ELR (cell line): ENCODE measurements at places on chromosomes 7 and 10.

DNA sequence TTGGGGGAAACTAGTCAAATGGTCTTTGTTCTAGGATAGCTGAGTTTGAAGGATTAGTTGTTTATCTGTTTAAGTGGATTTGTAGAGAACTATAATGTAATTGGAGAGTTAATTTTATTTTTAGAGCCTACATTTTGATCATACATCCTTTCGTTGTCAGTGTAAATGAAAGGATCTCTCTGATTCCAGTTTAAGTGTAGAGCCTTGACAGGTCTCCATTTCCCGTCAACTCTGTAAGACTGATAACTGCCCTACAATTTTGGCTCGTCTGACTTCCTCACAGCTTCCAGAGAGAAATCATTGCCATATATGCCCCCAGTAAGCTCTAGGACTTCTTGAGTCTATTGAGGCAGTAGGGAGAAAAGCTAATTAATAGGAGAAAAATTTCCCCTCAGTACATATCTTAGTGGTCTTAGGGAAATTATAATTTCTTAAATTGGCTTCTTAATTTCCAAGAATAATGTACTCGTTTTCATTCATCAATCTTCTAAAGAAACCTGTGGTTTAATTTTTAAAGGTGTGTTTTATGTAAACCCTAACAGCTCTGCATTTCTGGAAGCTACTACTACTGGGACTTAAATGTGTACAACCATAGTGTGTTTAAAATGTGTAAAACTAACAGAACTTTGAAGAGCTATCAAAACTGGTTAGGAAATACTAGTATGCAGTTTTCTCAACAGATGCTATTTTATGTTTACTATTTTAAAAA is 3.8 kb downstream of the KMT2E start:
- no peak for DNase-seq

DNA sequence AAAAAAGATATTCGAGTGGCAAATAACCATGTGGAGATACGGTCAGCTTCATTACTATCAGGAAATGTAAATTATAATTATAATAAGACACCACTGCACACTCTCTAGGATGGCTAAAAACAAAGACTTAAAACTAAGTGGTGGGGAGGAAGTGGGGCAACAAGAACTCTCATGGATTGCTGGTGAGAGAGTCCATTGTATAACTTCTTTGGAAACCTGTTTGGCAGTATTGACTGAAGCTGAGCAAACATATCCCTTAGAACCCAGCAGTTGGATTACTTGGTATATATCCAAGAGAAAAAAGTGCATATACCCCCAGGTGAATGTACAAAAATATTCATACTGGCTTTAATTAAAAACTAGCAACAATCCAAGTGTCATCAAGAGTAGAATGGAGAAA is 133.7 kb upstream of the CTBP2 start:
- no peak for DNase-seq

GRCh38 chr10:133438711-133439273 is 14.4 kb upstream of the SPRN start:
- peak; percentile 50 for DNase-seq

DNA sequence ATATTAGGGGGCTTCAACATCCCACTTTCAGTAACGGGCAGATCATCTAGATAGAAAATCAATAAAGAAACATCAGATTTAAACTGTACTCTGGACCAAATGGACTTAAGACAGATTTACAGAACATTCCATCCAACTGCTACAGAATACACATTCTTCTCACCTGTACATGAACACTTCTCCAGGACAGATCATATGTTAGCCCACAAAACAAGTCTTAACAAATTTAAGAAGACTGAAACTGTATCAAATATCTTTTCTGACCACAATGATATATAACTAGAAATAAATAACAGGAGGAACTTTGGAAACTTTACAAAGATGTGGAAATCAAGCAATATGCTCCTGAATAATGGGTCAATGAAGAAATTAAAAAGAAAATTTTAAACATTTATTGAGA is 86.7 kb downstream of the MICU1 start:
- no peak for DNase-seq

- DNase-seq: no peak
These were observed 61.6 kb downstream of the CLEC2L start for GRCh38 chr7:139585042-139585441.

- no peak for DNase-seq
These were observed 169.2 kb downstream of the SND1 start for GRCh38 chr7:127821146-127821545.

DNA sequence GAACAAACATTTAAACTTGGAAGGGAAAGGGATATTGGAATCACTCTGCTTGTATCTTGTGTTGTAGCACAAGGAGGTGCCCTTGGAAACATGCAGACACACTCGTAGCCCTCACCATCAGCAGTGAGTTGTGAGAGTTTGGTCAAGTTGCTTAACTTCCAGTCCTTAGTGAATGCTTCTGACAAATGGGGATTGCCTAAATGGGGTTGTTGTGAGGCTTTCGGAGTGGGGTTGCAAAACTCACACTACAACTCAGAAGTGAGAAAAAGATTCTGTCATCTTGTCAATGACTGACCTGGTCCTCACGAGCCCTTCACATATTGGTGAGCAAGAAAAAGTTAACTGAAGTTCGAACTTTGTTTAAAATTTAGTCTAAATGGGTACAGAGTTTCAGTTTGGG is 29.0 kb upstream of the GSDME start:
- no peak for DNase-seq

DNA sequence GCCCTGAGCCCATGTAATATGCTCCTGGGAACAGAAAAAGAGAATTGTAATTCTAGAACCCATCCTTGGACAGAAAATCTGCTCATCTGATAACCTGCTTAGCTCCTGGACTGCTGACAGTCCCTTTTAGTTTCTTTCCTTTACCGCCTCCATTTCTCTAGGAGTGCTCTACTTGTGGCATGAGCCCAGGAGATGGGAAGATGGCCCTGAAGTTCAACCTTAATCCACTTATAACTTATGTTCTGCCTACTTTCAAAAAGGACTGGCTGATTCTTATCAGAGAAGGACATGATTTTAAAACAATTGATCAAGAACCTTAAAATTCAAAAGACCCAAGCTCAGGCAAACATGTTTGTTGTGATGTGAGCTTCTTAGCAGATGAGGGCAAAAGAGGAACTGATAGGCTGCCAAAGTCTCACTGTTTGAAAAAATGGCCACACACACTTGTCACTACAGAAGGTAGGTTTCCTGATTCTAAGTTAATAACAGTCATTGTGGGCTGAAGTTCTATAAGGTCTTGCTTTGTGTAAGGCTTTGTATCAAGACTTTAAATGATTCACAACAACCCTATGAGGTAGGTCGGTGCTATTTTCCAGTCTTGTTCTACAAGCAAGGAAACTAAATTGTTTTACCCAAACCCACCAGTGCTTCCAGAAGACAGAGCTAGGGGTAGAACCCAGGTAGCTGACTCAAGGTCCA is 94.3 kb upstream of the AFAP1L2 start:
- DNase-seq: no peak

- DNase-seq: peak; percentile 82
These were observed 107.8 kb downstream of the HECW1 start for GRCh38 chr7:43220250-43220649.
